Caki2 (cell line): ENCODE measurements at places on chromosomes 6 and 20. TPM values are rescaled to one million over a fixed set of nuclear protein-coding genes. Genes with fewer than 3 reads are reported as not detected.

GRCh38 chr6:20038410-20039204, 173.7 kb downstream of the MBOAT1 start:
- no peak for DNase-seq

DNA sequence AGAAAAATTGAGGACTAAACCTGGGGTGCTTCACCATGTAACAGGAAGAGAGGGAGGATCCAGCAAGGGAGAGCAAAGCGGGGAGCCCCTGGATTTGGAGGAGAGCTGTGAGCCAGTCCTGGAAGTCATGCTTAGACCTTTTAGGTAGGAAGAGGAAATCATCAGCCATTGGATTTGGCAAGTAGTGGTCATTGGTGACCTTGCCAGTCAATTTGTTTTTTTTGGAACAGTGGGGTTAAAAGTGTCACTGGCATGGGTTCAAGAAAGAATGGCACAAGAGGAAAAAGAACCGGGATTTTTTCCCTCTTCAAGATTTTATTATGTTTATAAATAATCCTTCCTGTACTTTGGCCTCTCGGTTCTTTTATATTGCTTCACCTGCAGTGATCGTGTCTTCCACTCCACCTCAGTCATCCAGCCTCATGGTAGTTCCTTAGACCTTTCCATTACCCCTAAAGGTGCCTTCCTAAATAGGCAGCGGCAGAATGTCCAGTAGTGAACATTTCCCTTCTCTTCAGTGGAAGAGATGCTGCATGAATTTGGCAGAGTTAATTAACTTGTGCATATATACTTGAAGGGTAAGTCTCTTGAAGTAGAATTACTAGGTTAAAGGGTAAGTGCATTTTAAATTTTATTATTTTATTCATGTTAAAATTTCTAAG, 124.7 kb downstream of the QKI start:
- DNase-seq = no peak

The SLC22A7 gene
- not detected in 2 replicates for total RNA-seq

DNA sequence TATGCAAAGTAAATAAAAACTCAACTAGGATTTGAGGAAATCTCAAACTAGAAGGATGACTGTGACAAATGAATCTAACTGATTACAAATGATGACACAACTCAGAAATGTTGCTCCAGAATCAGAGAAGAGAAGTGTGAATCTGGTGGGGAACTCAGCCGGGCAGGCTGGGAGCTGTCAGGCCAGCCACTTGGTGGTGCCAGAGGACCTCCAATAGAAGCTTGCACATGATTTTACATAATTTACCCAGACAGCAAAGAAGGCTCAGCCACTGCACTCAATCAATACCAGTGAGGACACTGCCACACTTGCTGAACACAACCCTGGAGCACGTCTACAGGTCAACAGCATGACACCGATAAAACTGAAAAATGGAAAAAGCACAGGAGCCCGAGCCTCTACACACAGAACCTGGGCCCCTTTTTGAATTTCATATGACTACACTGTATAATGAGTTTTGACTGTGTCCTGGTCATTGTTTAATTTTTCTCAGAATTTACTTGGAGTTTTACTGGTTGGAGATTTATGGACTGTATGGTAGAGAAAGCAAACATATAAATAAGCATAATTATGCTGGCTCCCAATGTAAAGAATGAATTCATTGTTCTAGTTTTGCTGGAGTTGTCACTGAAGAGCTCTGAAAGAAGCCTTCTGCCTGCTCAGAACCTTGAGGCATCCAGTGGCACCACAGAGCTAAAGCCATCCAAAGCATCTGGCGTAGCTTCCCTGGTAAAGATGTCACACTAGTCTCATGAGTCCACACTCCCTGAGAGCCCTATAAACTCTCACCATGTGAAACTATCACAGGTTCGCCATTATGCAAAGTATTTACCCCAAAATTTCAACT, 296.5 kb downstream of the THBS2 start:
- DNase-seq = peak; percentile 66

- no peak for DNase-seq
Measured at GRCh38 chr6:138607478-138608433, 108.5 kb upstream of the NHSL1 start.

- DNase-seq = no peak
Measured at GRCh38 chr20:45842169-45842812, 8.7 kb downstream of the SNX21 start.

GRCh38 chr6:144952456-144953240, 667.5 kb downstream of the UTRN start:
- DNase-seq = no peak

GRCh38 chr6:139540276-139540675, 165.8 kb upstream of the CITED2 start:
- no peak for DNase-seq

The RIN2 gene
- total RNA-seq = 43.0 and 59.0 TPM in 2 replicates

- DNase-seq = no peak
Measured at GRCh38 chr20:9075264-9076095, 6.6 kb downstream of the PLCB4 start.

The MCCD1 gene
- not detected in 2 replicates for total RNA-seq

GRCh38 chr6:31272436-31272835, 544 bp upstream of the HLA-C start:
- no peak for DNase-seq
